HTR-8/SVneo (cell line): ENCODE measurements at places on chromosomes 4 and X.

GRCh38 chrX:149487292-149487691 lies 17.8 kb downstream of the IDS start:
- DNase-seq = no peak

DNA sequence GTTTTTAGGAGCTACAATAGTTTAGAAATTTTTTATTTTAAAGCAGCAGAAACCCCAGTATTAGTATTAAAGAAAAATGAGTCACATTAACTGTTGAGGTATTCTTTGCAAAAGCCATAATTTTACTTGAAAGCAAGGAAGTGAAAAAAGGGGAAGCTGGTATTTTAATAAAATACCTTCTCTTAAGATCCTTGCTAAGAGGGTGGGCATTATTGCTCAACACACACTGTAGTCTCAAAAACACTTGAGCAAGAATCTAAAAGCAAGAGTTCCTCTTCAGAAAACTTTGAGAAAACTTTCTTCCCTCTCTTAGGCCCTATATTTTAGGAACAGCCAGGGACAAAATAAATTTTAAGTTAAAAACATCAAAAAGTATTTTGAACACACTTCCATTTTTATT lies 259.4 kb upstream of the DIAPH2 start:
- no peak for DNase-seq

GRCh38 chr4:153649572-153649991 lies 34.5 kb upstream of the TLR2 start:
- DNase-seq = no peak

DNA sequence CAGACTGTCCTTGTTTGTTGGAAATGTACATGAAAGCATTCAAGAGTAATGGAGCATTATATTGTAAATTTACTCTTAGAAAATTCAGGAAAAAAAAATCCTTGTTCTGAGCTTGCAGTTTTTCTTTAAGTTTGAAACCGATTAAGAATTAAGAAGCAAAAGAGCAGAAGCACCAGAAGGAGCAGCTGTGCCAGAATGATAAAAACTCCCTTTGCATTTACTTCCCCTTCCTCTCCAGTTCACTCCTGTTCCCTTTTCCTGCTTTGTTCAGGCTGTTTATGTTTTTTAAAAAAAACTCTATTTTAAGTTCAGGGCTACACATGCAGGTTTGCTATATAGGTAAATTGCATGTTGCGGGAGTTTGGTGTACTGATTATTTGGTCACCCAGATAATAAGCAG lies 90.3 kb downstream of the ATOH1 start:
- no peak for DNase-seq

DNA sequence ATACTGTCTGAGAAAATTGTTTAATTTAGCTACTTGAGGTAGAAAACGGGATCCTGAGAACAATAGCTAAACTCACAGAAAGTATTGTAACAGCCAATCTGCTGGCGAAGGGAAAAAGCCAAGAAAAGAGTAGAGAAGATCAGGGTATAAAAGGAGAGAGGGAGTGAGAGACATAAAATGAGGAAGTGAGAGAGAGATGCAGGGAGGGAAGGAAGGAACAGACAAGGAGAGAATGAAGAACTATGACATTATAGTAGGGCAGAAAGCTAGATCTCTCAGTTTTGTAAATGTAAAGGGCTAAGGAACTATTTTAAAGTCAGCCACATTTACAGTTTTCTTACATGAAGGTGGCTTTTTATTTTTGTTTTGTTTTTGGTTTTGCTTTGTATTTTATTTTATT lies 1.6 kb upstream of the GIMD1 start:
- DNase-seq = no peak

GRCh38 chr4:156815717-156816359 lies 155.8 kb downstream of the PDGFC start:
- no peak for DNase-seq

DNA sequence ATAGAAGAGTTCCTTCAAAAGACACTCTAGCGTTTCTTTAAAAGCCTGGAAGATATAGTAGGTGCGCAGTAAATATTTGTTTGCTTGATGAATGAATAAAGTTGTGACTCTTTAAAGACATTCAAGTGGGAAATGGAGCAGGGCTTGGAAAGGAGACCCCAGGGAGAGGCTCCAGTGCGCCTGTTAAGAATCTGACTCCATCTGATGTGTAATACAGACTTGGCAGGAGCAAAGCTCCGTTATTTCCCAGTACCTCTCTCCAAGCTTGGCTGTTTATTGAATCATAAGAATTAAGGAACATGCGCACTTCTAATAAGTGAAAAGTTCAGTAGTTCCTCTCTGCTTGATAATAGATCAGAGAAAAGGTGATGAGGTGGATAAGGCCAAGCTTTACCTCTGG lies 18.8 kb upstream of the KLHL8 start:
- DNase-seq = no peak

- no peak for DNase-seq
Measured at GRCh38 chr4:1574601-1575417, 109.3 kb downstream of the FAM53A start.

GRCh38 chr4:54384563-54384962 lies 155.5 kb downstream of the PDGFRA start:
- peak; percentile 12 for DNase-seq

DNA sequence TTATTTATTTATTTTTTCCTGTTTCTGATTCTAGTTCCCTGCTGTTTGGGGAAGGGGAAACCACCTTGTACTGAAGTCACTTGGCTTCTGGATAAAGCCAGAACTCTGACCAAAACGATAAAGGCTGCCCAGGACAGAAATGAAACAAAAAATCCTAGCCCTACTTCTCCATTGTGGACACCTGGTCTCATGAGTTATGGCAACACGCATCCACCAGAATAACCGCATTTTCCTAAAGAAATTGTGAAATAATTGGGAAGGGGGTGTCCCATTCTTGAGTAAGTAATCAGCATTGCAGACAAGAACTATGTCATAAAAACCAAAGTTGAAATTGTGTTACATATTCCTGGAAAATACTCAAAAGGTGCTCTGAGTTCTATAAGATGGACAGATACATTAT lies 42.1 kb downstream of the SLC9A7 start:
- DNase-seq = no peak

GRCh38 chr4:3013839-3014350 lies 50.5 kb downstream of the GRK4 start:
- no peak for DNase-seq

DNA sequence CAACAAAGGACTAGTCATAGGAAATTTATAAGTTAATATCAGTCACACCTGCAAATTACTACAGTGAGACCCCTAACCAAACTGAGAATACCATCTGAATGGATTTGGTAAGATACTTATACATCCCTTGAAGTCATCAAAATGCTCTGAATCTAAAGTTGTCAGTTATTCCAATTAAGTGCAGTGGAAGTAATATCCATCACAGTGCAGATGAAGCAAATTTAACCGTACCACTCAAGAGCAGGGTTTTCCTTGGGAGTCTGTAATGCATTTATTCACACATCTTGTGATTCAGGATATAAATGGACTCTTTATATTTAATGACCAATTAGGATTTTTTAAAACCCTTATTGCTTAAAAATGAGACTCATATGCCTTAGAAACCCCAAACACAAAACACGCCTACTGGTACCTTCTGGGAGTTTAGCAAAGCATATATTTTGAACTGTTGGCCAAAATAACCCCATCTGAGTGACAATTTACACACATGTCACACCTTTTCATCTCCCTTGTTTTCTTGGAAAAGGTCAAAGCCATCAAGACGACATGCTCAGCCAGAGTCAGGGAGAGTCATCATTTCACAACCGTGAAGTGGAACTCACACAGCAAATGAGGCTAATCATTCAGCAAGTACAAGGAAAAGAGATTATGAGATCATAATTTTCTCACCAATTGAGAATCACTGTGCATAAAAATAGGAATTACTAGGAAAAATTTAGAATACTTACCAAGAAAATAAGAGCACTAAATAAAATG lies 303.7 kb downstream of the HNRNPD start:
- no peak for DNase-seq
